ENCODE measurements at places on chromosomes 7 and 10.

DNA sequence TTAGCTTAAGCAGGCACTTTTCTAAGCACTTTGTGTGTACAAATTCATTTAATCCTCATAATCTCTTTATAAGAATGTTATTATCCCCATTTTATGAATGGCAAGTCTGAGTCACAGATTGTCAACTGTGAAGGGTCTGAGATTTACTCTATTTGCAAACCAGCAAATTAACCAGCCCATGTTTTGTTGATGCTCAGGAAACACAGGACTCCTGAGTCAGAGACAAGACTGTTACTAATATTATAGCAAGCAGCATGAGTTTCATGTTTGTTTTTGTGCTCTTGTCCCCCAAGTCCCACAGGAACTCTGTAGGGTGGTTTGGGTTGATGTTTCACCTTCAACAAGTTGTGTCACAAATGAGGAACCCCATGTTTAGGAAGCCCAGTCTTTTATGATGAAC lies 182.0 kb upstream of the PPP1R3A start:
- DNase-seq, result no peak

DNA sequence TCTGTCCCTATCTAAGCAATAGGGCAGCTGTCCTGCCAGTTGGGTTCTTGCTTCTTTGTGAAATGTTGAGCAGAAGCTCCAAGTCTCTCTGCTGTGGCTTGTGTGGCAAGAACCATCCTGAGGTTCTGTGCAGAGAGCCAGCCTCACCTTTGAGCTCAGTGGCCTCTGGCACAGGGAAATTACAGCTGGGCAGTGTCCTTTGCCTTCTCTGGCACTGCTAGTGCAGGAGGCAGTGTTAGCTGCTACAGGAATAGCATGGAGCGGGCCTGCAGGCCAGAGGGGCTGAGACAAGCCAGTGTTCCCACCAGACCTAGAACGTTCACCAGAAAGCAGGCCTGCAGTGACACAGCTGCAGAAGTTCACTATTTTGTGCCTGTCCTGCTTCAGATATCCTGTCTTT lies 1.8 kb downstream of the PRXL2A start:
- DNase-seq, result no peak

- no peak for DNase-seq
These were observed 145.3 kb downstream of the GLI3 start for GRCh38 chr7:42091461-42092291.

- DNase-seq, result no peak
These were observed 55.4 kb downstream of the ARHGAP21 start for GRCh38 chr10:24668247-24668646.

GRCh38 chr7:3923307-3923918 lies 622.4 kb downstream of the SDK1 start:
- no peak for DNase-seq

DNA sequence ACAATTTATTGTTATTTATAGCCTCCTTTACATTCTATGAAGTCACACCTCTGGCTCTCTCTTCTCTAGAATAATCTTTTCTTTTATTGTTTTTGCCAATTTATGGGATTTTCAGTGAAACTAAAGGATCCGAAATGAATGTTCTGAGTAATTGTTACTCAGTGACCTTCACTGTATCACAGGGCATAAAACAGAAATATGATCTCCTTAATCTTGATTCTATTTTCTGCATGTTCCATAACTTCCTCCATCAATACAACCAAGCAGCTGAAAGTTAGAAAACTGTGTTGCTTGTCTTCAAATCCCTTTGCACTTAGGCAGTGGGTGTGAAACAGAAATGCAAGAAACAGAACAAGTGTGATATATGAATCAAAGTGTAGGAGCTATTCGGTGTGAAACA lies 57.4 kb upstream of the FERD3L start:
- DNase-seq, result no peak

DNA sequence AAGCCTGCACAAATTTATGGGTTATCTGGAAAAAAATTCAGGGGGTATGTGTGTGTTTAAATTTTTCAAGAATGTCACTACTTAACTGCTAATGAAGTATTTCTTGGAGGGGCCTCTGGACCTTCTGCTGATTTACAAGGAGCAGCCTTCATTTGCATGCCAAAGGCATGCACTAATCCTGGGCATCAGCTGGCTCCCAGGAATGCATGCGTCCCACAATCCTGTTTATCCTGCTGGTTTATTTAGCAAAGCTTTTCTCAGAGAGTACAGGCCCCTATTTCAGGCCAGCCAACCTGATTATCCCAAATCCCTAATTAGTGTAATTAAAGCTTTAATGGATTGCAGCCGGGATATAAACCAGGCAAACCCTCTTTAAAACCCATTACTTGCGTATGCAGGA lies 170.4 kb downstream of the TAX1BP1 start:
- DNase-seq, result no peak

- DNase-seq, result no peak
These were observed 598.7 kb downstream of the GRID1 start for GRCh38 chr10:85767891-85768290.

Measured in RWPE1 (cell line).